Pons (tissue), 1 donor: ENCODE measurements at places on chromosomes 12 and 14.
A peak's percentile ranks its signal among the peaks of the same experiment; 100 is the strongest.

DNA sequence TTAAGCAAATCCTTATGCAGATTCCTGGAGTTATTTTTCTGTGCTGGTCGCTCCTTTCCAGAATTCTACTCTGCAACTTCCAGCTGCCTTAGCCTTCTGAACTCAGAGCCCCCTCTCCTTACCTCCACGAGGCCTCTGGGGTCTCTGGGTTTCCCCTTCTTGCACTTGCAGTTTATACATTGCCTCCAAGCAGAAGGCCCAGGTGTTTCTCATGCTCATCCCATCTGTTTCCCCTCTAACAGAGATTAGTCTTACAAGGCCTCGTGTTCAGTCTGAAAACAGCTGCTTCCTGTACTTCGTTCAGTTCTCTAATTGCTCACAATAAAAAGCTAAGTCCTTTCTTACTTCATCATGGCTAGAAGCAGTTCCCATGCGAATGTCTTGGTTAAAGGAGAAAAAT, 134.4 kb upstream of the FGD4 start:
- peak; percentile 25 for DNase-seq

DNA sequence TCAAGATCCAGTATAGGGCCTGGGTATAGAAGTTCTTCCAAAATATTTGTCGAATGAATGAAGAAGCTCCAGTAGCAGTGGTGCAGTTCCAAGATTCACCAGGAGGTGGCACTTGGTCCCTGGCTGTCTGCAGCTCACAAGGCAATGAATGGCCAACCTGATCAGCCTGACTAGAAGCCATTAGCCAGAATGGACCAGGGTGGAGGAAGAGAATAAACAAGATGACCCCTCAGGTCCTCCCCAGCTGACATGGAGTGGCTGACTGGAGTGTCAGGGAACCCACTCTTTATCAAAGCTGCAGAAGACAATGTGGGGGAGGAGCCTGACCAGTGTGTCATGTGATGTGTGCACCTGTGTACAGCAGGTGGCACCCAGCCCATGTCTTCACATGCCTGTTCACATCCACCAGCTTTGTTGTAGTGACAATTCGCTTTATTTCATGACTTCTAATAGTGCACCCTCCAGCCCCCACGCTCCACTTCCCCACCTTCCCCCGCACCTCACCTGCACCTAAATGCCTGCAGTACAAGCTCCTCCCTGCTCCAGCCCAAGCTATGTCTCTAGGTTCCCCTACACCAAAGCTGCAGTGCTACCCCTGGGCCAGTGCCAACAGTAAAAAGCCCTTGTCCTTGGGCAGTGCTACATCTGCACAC, 3.0 kb downstream of the LTBP2 start:
- DNase-seq = peak; percentile 78

DNA sequence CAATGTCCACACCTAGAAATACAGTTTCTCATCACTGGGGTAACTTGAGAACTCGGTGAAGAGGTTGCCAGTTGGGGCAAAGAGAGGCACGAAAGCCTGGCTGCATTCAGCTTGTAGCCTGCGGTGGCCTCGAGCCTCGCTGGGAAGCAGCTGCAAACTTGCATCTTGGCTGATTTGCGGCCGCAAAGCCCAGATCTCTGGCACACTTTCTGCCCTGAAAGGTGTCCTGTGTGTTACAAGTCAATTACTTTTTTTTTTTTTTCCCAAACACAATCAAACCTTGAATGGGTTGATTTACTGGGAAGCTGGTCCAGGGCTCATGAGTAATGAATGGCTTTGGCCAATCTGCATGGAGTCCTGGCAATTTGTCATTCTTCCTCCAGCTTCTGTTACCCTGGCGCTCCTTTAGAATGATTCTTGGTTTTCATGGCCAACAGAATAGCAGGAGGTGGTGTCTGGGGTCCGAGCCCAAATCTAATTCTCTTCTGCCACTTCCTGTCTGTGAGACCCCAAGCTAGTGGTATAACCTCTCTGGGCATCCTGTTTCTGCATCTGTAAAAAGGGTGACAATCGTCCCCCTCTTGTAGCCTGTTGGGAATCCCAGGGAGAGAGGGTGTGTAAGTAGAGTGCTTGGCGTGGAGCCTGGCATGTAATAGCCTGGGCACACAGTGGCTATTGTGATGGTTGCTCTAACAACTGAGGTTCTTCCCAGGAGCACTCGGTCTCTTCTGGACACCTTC, 6.7 kb downstream of the BCL7A start:
- DNase-seq = peak; percentile 77

DNA sequence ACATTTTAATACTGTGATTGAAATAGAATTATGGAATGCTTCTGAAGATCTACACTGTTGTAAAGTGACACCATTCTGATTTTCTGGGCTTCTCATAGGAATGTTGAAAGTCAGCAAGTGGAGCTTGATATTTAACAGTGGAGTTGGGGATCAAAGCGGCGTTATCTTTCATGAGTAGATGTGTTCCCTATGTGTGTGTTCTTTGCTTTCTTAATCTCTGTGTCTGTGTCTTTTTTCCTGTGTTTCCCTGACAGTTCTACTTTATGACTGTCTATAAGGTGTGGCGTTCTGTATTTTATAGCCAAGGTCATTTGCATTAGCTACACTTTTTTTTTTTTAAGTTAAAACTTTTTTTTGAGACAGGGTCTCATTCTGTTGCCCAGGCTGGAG, 24.7 kb downstream of the SYNE2 start:
- DNase-seq = no peak

DNA sequence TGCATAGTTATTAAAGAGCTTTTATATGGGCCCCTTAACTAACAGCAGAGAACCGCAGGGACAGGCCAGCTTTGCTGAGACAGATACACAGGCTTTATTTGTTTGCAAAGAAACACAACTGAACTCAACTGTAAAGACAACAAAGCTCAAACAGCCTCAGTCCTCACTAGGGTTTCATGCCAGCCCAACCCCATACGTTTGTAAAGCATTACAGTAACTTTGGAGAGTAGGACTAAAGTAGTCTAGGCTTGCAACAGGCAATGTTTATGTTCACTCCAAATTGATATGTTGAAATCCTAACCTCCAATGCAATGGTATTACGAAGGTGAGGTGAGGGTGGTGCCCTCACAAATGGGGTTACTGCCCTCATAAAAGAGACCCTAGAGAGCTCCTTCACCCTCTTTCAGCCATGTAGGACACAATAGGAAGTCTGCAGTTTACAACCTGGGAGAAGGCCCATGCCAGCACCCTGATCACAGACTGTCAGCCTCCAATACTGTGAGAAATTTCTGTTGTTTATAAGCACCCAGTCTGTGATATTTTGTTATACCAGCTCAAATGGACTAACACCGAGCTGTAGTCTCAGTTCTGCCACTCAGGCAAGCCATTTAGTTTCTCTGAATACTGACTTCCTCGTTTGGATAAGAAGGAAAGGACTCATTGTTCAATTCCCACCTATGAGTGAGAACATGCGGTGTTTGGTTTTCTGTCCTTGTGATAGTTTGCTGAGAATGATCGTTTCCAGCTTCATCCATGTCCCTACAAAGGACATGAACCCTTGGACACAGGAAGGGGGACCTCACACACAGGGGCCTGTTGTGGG, 35.2 kb downstream of the PPM1H start:
- DNase-seq = peak; percentile 63

GRCh38 chr12:132352896-132353800, 23.8 kb upstream of the GALNT9 start:
- no peak for DNase-seq

DNA sequence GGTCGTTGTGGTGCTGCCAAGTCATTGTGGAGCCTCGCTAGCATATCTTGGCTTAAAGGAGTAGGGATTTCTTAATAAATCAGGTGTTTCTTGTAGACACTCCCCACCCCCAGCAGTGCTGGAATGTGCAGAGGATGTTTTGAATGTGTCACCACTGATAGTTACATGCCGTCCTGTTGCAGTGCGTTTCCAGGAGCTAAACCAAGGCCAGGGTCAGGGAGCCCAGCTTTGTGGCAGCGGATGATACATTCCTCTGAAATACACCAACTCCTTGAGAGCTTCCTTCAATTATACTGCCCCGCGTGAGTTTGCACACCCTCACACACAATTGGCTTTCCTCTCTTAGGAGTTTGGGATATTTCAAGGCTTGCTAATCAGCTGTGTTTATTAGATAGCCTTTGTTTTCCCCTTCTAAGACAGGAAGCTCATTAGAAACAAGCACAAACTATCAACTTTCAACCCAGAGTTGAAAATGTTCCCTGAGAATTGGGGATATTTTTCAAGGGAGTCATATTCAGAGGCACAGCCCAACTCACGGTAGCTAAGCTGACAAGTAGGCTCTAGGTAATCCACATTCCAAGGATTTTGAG, 154.9 kb downstream of the C12orf75 start:
- peak; percentile 4 for DNase-seq

GRCh38 chr14:61211476-61212255, 69.5 kb downstream of the TMEM30B start:
- no peak for DNase-seq

GRCh38 chr12:8829621-8830020, 7.2 kb downstream of the A2ML1 start:
- no peak for DNase-seq

- DNase-seq = no peak
These were observed 9.2 kb upstream of the TIGAR start for GRCh38 chr12:4311776-4312175.

DNA sequence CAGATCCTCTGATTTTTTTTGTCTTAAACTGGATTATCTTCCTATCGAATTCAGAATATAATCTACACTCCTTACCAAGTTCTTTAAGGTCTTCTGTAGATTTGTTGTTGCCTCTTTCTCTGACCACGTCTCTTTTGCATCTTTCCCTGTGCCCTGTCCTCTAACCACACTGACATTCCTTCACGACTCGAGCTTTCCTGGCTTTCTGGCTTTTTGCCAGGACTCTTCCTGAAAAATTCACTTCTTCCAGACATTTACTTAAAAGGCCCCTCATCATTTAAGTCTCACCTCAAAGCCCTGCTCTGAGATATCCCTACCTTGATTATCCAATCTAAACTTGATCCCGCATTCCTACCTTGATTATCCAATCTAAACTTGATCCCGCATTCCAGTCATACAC, 422.3 kb upstream of the DCN start:
- DNase-seq = no peak

DNA sequence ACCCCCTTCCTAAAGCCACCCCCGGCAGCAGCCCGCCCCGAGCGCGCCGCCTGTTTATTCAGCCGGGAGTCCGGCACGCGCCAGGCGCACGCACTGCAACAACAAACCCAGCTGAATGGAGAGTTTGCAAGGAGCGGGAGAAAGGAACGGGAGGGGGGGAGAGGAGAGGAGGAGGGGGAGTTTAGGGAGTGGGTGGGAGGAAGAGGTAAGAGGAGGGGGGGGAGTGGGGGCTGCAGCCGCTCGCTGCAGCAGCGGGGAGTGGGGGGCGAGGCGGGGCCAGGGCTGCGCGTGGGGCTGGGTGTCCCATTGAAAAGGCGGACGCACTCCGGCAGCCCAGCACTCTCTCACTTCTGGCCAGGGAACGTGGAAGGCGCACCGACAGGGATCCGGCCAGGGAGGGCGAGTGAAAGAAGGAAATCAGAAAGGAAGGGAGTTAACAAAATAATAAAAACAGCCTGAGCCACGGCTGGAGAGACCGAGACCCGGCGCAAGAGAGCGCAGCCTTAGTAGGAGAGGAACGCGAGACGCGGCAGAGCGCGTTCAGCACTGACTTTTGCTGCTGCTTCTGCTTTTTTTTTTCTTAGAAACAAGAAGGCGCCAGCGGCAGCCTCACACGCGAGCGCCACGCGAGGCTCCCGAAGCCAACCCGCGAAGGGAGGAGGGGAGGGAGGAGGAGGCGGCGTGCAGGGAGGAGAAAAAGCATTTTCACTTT, at the start of gene ASCL1:
TSS of gene ASCL1 (plus strand) at position 336 of the 712 bp plus-strand sequence. CDS start 571 bp downstream, outside the sequence.
- no peak for DNase-seq

GRCh38 chr12:120363274-120363855, 5.6 kb downstream of the MSI1 start:
- DNase-seq = no peak

DNA sequence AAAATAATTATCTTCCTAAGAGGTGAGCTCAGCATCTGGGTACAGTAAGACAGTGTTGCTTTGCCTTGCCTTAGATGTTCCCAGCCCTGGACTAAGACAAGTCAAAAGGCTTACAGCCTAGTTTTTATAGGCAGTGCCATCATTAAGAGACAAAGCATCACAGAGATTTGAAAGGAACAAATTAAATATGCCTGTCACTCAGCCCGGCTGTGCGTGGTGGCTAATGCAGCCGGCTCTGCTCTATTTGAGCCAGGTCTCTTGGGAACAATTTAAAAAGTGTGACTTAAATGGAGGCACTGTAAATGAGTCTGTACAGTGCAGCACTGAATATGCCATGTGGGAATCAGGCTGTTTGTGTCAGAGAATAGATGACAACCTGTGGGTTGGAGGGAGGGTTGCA, 1687.4 kb upstream of the FLRT2 start:
- no peak for DNase-seq

- no peak for DNase-seq
These were observed 113.9 kb downstream of the AEBP2 start for GRCh38 chr12:19553175-19553574.

DNA sequence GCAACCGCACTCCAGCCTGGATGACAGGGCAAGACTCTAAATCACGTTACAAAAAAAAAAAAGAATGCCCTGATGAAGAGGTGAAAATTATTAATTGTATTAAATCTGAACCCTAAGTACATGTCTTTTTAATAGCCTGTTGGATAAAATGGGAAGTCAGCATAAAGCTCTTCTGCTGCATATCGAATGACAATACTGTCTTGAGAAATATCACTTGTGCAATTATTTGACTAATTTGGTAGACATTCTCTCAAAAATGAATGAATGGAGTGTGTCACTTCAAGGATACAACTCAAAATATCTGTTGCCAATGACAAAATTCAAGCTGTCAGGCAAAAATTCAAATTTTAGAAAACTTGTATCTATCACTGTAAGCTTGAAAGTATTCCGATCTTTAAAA, 38.9 kb downstream of the DNAI7 start:
- no peak for DNase-seq

DNA sequence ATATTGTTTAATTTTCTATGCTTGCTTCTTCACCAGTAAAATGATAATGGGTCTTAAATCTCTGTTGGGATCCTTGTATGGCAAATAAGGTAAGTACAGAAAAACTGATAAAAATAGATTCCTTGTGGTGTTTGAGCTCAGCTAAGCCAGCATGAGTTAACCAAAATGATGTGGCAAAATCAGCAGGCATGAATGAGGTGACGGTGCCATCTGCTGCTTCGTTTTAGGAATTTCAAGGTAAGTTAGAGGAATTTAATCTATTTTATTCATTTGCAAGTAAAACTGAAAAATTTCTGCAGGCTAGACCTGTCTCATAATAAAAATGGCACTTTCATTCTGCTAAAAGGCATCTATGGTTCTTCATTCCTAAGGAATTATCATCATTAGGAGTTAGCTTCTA, 10.0 kb upstream of the CLEC7A start:
- peak; percentile 78 for DNase-seq

GRCh38 chr14:37592482-37593408, 2.3 kb downstream of the FOXA1 start:
- no peak for DNase-seq

DNA sequence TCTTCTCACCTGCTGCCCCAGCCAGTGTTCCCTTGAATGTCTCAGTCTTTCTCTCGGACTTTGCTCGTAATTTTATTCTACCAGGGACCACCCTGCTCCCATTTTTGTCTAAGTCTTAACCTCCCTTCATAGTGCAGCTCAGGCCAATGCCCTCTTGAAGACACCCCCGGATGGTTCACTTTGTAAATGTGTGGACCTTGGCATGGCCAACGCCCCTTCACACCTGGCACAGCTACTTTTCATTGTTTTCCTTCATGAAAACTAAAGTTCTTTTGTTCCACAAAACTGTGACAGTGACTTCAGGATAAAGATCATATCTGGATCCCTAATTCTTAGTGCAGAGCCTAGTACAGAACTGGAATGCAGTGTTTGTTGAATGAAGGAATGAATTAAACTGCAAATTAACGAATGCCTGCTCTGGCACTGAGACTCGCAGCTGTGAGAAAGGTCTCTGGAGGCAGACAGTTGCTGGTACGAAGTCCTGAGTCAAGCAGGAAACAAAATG, 3.5 kb upstream of the RNASE4 start:
- DNase-seq = no peak
